ENCODE measurements at places on chromosomes 3 and 15.

GRCh38 chr15:60529332-60529731 is 50.4 kb upstream of the ICE2 start:
- DNase-seq, result no peak

- no peak for DNase-seq
These were observed 108.5 kb downstream of the PLCL2 start for GRCh38 chr3:16993227-16993626.

DNA sequence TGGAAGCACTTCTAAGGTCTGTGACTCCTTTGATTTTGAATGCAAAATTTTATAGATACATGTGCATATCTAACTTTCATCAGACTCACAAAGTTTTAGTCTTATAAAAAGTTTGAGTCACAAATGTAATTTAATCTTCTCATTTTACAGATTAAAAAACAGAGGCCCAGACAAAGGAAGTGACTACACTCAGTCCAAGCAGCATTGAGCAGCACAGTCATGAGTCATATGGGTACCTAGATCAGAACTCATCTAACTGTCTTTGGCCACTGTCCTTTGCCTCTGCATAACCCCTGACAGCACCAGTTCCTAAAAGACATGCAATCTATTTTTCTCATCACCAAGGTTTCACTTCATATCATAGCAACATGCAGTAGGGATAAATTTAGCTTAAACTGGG is 210.7 kb upstream of the KCNH8 start:
- no peak for DNase-seq

GRCh38 chr3:110881069-110881468 is 190.5 kb upstream of the NECTIN3 start:
- DNase-seq, result no peak

DNA sequence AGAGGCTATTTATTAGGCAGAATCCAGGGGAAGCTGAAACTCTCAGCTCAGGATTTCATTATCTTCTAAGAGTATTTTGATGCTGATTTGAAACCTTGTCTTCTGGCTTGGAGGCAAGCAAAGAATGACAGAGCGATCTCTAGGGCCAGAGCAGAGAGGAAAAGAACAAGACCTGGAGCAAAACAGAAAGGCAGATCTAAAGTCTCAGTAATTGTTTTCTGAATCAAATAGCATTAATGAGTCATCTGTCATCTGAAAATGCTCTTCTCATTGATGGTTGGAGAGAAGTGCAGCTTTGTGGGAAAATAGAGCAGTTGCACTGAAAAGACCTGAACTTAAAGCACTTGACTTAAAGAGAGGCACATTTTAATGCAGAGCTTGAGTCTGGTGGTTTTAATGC is 385.9 kb downstream of the RAP2B start:
- no peak for DNase-seq

DNA sequence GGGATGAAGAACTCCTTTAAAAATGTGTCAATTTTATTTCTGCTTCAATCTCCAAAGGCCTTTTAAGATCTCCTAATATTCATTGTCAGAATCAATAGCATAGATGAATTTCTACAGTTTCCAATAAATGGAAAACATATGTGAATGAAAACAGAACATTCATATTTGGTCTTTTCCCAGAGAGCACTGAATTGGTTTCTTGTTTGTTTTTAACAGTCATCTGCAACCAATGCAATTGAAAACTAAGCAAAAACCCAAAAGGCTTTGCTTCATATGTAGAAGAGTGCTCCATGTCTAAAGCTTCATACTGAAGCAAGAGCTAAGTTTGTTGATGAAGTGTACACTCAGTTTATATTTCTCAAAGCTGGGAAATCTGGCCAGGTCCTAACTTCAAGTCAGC is 426.5 kb upstream of the CDIN1 start:
- no peak for DNase-seq

DNA sequence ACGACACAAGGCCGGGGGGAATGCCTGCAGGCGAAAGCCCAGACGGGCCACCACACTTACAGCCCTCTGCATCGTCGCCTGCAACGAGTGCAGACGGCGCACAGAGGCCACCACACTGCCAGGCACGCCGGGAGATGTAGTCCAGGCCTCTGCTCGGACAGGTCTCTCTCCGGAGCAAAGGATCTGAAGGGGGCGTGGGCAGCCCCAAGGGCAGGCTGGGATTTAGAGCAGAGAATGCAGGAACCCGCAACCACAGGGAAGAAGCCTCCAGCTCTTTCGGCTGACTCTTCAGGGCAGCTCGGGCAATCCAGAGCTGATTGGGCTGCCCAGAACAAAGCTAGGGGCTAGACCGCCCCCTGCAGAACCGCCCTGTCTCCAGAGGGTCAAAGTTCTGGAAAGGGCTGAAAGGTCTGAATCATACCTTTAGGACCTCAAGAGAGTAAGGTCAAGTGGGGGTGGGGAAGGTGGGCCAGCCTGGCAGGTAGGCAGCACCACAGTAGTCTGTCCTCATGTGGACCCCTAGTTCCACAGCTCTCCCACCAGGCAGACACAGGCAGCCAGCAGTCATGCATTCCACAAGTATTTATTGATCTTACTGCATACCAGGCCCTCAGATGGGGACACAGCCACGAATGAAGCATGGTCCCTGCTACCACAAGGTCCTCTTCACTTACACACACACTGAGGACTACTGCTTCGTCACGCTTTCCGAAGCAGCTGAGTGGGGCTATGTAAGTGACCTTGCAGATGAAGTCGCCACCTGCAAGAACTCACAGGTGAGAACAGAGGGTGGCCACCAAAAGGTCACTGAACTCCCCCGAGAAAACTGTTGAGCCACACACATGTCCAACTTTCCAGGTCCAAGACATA is at the start of gene AMT:
Gene AMT, minus strand, starts transcription at position 95 of the 870 bp plus-strand sequence. Its CDS starts 23 bp downstream, at position 72.
- DNase-seq, result no peak

DNA sequence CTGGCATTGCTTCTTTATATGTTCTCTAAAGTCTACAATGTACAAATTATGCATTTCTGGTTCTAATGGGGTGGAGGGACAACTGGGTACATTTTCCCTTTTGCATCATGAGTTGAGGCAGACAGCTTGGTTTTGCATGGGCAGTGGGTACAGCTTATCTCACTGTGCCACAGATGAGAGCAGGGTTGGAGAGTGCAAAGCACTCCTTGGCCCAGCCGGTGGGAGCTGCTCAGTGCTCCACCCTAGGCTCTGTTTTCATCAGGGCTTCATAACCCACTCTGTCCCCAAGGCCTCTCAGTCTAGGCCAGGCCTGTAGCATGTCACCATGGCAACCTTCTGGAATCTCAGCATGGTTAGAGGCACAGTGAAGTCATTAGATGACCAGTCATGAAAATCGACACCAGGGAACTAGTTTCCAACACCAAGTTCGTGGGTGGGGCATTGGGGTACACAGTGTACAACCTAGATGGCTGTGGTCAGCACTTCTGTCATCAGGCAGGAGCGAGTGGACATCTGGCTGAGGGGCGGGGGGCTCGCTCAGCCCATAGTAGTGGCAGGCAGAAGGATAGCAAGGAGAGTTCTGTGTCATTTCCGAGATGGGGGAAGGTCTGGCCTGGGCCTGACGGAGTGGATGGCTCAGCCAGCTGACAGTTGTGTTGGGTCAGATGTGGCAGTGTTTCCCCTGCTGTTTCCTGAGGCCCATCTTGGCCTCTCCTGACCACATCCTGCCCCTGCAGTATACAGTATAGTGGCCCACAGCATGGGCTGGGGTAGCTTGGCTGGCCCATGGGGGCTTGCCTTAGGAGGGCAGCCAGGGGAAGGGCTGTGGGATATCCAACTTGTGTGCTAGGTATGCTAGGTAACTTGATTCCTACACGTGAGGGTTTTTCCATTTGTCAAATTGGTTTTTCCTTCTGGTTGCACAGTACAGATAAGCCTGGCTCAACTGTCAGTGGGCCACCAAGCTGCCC is 75.7 kb upstream of the PRR23C start:
- peak; percentile 63 for DNase-seq
